ENCODE measurements at places on chromosomes 3 and 15.
A peak's percentile ranks its signal among the peaks of the same experiment; 100 is the strongest.

DNA sequence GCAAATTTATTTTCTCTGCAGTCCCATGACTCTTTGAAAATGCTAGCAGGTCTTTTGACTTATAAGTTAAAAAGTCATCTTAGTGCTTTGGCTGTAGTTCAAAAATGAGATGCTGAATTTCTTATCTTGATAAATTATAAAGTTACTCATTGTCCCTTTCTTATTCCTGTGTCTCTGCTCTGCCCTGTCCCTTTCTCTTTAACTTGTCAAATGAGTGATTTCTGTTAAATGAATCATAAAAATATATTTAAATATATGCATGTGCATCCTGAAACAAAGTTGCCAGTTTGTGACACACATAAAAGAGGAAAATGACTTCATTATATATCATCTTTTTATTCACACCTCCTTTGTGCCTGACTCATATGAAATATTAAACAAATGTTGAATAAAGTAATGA, 1097.3 kb upstream of the EPHA6 start:
- no peak for DNase-seq

DNA sequence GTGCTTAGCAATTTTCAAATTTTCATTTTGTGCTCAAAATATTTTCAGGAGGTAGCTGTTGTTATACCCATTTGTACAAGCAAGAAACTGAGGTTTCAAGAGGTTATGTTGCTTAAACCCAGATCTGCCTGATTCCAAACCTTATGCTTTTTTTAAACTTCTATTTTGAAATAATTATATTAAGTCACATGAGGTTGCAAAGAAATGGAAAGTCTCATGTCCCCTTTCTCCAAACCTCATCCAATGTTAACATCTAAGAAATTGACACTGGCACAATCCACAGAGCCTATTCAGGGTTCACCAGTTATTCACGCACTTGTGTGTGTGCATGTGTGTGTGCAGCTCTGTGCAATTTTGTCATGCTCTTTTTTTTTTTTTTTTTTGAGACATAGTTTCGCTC, 35.1 kb downstream of the B3GNT5 start:
- DNase-seq = no peak

- no peak for DNase-seq
Observed at GRCh38 chr3:172840463-172840862, 89.9 kb downstream of the ECT2 start.

DNA sequence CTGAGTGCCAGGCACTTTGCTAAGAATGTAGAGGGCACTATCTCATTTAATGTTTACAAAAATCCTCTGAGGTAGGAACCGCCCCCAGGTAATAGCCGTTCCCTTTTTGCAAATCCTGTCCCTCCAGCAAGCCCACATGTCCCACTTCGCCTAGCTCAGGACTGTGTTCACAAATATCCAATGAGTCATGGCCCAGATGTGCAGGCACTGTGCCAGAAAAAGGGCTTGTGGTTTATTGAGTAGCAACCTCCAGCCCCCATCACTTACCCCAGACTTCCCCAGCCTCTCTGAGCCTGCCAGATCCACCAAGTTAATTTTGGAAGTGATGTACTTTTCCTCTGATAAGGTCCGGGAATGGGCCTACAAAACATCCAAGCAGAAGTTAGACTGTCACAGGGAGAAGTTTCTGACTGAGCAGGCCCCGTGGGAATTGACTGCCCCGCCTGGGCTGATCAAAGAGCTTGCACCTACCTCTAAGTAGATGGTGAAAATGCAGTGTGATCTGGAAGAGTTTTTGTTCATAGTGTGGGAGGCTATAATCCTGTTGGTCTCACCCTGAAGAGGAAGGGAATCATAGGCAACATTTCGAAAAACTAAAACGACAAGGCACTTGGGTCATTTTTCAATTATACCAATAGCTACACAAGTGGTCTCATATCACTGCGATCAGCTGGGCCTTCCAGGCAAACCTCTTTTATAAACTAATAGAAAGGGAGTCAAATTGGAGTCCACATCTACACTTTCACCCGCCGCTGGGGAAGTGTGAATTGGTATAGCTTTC, 15.7 kb downstream of the KIF9 start:
- DNase-seq = peak; percentile 57

DNA sequence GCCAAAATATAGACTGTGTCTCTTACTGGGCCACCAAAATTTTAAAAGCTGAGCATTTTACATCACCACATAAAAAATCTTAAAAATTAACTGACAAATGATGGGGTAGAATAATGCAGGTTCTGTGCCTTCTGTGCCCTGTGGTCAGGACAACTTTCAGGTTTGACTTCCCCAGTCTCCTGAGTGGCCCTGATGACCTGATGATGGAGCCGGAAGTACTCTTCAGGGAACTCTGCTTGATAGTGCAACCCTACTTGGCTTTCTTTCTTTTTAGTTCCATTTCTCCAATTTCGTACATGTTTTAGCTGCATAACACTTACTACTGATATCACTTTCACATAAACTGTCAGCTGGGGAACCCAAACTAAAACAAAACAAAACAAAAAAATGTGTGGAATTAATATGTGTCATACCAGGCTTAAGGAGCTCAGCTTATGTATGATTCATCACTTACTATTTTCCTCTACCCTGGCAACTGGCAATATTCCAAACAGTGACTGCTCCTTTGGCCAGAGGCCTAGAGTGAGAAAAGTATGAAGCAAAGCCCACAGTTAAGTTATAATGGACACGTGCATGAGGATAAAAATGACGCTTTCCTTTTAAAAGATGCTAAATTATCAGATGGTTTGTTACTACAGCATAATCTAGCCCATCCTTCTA, 194.3 kb downstream of the BCHE start:
- DNase-seq = no peak

DNA sequence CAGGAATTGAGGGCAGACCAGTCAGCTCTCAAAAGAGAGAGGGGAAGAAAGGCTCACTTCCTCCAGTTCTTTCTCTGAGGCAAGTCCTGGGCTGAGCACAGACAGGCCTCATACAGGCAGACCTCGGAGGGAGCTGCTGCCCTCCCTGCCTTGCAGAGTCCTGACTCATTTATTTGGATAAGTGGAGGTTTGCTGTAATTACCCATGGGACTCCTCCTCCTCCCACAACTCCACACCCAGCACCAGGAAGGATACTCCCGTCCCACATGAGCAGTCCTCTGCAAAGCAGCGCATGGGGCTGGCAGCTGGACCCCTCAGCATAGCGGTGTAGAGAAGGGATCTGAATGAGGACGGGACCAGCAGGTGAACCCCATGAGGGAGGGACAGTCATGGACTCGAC, 13.4 kb upstream of the SCN10A start:
- DNase-seq = no peak

- DNase-seq = no peak
Observed at GRCh38 chr15:70426096-70426821, 328.5 kb upstream of the TLE3 start.

DNA sequence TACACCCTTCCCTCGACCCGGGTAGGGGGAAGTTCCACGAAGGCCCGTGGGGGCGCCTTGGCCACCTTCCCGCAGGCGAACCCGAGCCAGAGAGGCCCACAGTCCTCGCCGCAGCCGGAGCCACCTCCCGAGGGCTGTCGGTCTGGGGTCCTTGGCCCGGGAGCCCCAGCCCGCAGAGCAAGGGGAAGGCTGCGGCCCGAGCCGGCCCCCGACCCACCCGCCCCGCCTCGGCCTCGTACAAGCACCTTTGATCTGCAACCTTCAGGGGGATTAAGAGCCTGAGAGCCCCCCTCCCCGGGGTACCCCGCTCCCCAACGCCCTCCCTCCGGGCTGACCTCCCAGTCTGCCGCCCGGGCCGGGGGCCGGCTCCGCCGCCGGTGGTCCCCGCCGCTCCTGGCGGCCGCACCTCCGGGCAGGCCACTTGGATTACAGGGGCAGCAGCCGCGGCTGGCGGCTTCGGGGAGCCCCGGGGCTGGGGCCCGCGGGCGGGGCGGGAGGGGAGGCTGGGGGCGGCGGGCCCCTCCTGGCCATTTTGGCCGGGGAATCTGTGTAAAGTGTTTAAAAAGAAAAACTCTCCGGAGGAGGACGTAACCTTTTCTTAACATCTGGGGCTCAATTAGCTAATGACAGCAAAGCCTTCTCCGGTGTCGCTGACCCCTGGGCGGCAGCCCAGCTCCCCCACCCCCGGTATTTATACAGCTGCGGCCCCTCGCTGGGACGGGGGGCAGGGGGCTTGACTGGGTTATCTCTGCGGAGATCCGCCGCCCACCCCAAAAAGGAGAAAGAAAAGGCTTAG, 40.2 kb downstream of the EPHB3 start:
- DNase-seq = no peak

- peak; percentile 15 for DNase-seq
Observed at GRCh38 chr3:45890405-45890804, 4.1 kb downstream of the CCR9 start.

- no peak for DNase-seq
Observed at GRCh38 chr3:140708815-140709214, 31.0 kb downstream of the TRIM42 start.

DNA sequence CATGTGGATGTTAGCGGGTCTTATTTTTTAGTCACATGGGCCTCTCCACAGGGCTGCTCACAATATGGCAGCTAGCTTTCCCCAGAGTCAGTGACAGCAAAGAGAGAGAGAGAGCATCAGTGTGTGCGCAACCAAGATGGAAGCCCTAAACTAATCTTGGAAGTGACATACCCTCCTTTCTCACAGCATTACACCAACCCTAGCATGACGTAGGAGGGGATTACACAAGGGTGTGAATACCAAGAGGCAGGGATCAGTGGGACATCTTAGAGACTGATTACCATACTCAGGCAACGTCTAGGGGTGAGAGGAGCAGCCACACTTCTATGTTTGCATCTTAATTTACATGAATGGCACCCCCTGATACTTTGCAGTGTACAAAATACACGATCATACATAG, 3.5 kb upstream of the UBE2E2 start:
- DNase-seq = no peak

DNA sequence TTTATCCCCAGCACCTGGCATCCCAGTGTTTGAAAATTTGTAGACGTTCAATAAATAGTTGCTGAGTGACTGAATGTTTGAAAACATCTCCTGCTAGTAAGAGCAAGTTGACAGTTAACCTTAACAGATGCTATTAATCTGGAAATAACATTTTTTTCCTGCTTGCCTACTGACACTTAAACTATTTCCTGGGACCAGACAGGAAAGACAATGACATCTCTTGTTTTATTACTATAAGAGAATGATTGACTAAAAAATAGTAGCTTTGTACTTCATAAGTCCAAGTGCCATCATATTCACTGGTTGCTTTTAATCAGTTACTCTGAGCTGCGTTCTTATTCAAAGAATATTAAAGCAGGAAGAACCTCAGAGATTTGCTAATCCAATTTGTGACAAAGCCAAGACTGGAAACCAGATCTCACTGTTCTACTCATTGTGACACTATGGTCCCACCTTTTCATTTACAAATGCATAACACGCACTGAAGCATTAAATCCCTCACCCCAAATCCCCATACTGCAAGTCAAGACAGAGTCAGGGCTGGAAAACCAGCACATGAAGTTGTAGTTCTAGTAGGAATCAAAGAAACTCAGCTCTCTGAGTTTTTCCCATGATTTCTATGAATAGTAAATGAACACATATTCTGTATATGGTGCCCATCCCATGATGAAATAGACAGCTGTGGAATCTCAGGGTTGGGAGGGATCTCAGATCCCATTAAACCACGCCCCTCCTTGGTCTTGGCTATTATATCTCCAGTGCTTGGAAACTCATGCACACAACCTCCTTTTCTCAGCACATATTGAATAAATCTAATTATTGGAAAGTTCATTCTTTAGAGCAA, 212.7 kb upstream of the P2RY1 start:
- no peak for DNase-seq

DNA sequence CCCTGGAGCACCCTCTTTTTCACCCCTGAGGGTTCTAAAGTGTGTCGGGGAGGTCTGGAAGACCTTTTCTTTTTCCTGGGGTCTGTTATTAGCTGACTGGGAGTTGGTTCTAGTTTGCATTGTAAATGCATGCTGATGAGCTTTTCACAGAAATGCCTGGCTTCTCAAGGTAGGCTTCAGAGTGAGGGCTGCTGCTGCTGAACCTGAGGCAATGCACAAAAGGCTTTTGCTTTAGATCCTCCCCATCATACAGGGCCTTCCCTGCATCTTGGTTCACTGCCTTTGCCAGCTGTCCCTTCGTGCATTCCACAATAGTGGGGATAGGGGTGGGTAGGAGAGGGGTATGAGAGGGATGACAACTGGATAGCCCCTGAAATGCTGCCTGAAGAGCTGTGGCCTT, 46.6 kb downstream of the FAH start:
- no peak for DNase-seq

DNA sequence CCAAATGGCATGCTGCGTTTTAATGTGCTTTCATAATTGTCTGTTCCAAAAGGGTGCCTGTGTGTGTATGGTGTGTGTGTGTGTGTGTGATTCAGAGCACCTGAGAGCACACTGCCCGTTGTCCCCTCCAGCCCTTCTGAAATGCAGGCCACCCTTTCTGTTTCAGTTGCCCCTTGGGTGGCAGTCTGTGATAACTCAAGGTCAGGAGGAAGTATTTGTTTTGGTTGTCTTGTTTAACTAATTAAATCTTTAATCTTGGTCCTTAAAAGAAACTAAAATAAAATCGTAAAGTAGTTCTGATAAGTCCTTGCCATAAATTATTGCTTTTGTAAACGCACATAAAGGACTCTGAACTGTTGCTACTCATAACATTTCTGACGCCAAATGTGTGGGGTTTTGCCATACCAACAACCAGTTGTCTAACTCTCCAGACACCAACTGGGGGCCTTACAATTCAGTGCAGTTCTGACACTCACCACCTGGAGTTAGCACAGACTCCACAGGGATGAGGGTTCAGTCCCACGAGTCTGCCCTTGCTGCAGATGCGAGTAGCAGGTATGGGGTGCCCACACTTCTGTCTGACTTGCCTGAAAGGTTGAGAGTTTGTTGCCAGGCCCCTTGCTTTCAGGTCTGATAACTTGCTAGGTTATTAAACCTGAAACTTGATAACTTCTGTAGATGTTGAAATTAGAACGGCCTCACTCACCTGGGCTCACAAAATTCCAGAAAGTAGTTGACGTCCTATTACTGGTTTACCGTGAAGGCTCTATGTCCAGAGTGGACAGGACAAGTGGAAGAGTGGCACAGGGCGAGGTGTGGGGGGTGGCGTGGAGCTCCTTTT, 157.3 kb downstream of the IGF1R start:
- DNase-seq = no peak

DNA sequence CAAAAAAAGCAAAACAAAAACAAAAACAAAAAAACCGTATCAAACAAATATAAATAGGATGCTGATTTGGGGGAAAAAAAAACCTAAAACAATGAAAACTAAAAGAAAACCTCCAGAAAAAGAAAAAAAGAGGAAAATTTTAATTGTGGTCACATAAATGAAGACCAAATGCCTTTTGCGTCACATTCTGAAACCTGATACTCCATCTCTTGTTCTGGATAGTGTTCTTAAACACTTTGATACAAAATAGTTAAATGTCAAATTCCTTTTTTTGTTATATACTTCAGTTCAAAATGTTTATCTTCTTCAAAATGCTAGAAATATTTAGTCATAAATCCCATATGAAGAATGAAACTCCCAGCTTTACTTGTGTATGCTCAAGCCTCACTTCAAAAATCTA, 31.0 kb downstream of the COPS2 start:
- no peak for DNase-seq

- no peak for DNase-seq
Observed at GRCh38 chr3:32815841-32816438, 1.9 kb upstream of the TRIM71 start.

- DNase-seq = no peak
Observed at GRCh38 chr3:100128565-100128964, 14.3 kb upstream of the FILIP1L start.
